Activated CD4-positive, alpha-beta T cell treated with anti-CD3 and anti-CD28 coated beads, Interleukin-10, Interleukin-2, amounts not matched to agents 100 ng/mL and 50 ng/mL, durations not matched to agents 16 hours and 8 hours (primary cell): ENCODE measurements at places on chromosomes 6 and 20.
A peak's percentile ranks its signal among the peaks of the same experiment; 100 is the strongest.

DNA sequence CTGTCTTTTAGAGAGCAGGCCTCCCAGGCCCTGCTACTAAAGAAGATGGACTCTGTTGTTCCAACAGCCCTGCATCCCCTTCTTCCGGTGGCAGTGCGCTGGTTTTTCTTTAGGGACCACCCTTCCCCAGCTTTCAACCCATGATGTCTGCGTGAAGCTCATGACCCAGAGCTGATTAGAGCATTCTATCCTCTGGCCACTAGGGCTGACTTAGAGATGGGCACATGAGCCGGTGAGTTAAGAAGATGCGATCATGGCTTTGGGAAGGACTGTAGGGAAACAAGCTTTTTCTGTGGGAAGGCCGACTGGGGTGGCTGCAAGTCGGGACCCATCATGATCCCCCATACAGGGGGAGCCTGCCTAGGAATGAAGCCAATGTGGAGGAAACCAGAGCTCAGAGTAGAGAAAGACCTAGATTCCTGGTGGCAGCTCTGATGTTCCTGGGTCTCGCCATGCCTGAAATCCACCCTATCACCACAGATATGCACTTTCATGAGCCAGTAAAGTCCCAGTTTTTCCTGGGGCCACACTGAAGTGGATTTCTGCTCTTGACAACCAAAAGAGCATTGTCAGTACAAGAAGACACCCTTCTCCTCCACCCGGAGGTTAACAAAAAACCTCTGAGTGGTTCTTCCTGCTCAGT is 29.1 kb upstream of the STX16 start:
- DNase-seq, result no peak

DNA sequence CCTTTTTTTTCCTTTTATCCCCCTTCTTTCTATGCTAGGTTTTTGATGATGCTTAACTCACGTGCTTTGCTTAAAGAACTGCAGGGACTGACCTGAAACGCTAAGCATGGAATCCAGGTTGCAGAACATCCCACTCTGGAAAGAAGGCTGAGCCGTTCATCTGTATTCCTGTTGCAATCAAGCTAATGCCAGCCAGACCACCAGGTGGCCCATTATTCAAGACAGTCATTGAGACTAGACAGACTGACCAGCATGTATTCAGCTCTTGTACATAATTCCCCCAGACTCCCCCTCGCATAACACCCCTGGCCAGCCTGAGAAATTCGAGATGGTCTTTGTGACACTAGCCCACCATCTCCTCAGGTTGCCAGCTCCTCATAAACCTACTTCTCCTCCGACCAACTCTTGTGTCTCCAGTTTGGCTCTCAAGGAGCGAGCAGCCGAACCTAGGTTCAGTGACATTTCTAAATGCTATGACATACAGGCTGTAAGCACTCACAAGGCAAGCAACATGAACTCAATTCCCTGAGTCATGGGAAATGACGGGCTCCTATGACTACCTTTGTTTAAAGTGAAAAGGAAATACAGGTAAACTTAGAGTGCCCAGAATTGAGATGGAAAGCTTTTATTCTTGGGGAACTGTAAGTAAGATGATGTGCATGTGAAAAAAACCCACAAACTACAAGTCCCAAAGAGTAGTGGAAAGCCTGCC is 309.3 kb upstream of the CDYL start:
- DNase-seq, result no peak

GRCh38 chr6:36130667-36131510 is 576 bp downstream of the MAPK13 start:
- peak; percentile 49 for DNase-seq

GRCh38 chr6:154113392-154113791 is 74.4 kb downstream of the OPRM1 start:
- DNase-seq, result no peak

GRCh38 chr6:107495971-107496370 is 6.1 kb downstream of the SOBP start:
- no peak for DNase-seq

DNA sequence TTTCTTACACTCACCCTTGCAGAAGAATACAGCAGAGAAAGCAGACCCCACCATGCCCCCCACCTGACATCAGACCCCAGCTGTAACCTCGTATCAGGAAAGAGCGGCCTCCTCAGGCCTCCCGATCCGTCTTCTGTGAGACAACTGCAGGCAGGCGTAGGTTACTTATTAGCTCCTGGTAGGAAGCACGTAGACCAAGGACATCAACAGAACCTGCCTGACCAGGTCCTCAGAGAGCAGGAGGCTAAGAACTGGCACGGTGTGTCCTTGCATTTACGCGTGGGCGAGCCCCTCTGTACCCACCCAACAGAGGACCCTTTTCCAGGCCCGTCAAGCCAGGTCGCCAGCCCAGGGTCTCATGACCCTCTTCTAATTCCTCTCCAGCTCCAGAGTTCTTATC is 51.0 kb downstream of the ABHD12 start:
- no peak for DNase-seq
